ENCODE measurements at places on chromosomes 3 and 15.

DNA sequence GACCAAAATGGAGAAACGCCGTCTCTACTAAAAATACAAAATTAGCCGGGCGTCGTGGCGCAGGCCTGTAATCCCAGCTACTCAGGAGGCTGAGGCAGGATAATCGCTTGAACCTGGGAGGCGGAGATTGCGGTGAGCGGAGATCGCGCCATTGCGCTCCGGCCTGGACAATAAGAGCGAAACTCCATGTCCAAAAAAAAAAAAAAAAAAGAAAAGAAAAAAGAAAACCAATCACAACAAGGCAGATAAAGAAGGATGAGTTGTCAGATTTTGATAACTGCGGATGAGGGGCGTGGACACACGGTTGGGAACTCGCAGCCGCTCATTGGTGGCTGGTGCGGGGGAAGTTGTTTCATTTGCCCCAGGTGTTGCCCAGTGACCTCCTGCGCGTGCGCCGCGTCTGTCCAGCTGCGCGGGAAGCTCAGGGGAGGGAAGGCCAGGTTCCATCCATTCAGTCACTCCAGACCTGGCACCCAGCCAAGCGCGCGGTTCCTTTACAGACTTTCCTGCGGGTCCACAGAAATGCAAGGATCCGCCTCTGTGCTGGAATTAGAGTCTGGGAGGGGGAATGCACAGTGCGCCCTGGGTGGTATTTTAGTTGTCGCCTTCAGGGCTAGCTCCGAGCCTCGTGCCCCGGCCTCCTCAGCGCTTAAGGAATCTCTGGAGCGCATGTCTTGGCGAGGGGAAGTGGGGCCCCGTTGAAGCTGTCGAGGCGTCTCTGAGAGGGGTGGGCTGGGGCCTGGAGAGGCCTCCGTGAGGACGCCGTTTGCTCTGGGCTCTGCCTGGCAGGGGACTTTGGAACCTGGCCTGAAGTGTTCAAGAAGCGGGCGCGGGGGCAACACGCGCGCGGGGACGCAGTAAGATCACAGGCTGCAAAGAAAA lies 708 bp upstream of the GCHFR start:
- peak; percentile 45 for DNase-seq

GRCh38 chr15:45903283-45903682 lies 268.5 kb downstream of the SQOR start:
- DNase-seq = no peak

DNA sequence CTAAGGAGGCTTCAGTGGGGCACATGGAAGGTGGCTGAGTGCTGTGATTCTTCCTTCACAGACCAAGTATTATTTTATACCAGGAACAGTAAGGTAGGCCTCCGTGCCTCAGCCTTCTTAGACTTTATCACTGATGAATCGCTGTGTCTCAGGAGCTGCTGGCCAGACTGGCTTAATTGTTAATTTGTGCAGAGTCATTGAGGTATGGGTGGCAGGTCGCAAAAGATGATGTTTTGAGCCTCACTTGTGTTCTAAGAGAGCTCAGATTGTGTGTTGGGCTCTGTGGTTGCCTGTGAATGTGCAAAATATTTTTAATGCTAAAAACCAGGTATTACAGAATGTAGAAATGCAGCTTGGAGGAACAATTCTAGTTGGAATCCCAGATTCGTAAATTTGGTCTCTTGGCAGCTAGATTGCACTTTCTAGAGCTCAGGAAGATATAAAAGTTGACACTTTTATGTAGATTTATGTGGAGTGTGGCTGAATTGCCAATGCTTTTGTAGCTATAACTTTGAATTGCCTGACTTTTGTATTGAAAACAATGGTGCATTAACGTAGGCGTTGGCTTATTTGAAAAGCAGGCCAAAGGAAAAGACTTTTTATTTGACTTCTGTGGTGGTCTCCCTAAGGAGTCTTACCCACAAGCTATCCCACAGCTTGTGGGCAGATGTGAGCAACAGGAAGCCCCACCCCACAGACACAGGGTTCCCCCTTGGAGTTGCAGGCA lies 53.4 kb downstream of the LARS2 start:
- DNase-seq = no peak

GRCh38 chr3:194637541-194638400 lies 4.6 kb upstream of the TMEM44 start:
- no peak for DNase-seq

DNA sequence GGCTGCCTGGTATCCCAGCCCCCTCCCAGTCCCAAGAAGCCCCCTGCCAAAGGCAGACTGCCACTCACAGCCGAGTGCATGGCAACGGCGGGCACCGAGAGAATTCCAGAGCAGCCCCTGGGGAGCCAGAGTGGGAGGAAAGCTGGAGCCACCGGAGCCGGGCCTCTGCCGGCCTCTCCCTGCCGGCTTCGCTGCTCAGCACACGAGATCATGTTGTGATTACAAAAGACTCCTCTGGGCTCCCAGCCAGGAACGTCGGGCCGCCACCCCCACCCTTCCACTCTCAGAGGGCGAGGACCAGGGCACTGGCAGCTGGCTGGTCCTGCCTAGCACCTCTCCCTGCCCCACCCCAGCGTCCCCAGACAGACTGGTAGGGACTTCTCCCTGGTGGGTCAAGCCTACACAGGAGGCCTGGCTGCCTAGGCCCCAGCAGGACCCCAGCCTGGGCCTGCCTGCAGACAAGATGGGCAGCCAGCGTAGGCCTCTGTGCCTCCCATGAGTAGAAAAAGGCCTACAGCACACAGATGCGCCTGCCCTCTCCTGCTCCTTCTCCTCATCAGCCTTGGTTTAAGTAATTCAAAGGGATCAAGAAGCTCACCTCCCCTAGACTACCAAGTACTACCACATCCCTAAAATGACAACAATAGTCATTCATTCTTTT lies at the start of gene CCDC9B:
Gene CCDC9B, minus strand, starts transcription at position 200 of the 661 bp plus-strand sequence. Its CDS starts 120 bp downstream, at position 80.
- DNase-seq = no peak

DNA sequence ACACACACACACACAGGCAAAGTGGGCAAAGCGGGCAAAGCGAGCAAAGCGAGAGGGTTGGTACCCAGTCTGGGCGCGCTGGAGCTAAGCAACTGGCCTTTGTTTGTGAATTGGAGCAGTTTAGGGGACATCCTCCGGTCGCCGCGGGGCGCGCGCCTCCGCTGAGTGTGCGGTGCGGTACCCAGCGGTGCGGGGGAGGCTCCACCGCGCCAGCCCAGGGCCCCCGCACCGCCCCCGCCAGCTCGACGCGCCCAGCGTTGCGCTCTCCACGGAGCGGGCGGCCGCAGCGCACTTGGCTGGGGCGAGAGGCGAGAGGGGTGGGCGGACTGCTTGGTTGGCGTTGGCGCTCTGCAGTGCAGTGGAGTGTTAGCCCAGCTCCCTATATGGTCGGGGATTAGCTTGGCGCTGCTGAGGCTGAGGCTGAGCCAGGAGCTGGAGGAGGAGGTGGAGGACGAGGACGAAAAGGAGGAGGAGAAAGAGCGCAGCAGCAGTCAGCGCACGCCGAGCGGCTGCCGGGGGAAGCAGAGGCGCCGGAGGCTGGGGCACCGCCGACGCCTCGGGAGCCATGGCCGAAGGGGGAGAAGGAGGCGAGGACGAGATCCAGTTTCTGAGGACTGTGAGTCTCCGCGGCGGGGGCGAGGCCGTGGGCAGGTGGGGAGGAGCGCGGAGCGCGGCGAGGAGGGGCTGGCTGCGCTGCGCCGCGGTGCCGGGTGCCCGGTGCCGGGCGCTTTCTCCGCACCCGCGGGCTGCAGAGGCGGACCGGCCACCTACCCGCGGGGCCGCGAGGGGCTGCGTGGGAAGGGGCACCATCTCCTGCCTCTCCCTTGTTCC lies at the start of gene RYR3:
Gene RYR3, plus strand, starts transcription at position 487 of the 831 bp plus-strand sequence. Its CDS starts 79 bp downstream, at position 566.
- no peak for DNase-seq

GRCh38 chr3:134249296-134249841 lies 1.3 kb downstream of the RYK start:
- DNase-seq = no peak

DNA sequence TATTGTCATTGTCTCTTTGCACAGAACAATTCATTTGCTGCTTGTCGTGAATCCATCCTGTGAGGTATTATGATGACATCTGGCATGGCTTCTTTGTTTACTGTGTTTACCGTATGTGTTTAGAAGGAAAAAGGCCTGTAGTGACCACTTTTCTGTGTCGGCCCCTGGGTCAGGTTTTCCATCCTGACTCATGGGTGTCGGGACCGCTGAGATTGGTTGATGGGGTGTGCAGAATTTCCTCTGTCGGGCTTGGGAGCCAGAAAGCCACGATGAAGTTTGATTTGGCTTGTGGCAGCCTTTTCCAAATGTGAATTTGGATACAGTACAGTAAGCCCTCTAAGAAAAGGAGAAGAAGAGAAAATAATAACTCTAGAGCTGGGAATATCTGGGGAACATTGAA lies 113.5 kb downstream of the FNDC3B start:
- no peak for DNase-seq

DNA sequence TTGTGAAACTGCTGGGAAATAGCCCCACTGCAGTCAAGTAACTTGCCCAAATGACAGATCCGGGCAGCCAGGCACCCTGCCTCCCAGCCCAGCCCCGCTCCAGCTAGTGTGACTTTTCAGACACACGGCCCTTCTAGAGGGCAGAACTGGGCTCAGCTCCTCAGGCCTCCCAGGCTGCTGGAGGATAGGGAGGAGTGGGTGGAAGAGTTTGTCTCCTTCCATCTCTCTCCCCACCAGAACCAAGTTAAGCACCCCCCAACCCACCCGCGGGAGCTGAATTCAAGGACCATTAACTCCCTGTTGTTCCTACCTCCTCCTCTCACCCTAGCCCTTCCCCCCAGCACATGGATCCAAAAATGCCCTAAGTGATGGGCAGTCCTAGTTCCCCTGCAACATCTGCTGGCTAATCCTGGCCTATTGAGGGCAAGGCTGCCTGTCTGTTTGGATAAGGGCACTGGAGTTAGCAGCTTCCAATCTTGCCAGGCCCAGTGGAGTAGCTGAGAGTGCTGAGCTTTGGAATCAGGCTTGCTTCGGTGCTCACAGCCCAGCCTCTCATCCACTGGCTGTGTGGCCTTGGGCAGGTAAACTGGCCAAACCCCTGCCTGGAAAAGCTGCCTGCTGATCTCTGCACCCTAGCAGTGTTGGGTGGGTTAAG lies 3.1 kb downstream of the CCDC33 start:
- DNase-seq = no peak

DNA sequence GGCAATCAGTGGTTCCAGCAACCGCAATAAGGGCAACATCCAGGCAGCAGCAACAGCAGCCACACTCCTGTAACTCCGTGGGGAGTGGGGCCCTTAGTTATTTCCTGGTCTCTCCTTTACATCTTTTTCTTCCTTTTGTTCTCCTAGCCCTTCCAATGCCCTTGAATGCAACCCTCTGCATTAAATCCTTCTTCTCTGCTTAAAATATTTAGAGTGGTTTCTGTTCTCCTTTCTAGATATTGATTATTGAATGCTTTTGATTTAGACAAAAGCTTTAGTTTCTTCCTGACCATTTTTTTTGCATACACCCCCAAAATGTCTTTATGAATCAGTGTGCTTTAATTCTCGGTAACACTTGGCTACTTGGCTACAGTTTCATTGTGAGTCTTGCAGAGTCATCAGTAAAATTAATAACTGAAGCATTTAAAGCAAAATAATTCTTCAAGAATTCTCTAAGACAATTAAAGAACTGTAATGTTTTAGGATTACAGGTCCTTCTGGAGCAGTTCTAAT lies 586.1 kb downstream of the MECOM start:
- DNase-seq = no peak

DNA sequence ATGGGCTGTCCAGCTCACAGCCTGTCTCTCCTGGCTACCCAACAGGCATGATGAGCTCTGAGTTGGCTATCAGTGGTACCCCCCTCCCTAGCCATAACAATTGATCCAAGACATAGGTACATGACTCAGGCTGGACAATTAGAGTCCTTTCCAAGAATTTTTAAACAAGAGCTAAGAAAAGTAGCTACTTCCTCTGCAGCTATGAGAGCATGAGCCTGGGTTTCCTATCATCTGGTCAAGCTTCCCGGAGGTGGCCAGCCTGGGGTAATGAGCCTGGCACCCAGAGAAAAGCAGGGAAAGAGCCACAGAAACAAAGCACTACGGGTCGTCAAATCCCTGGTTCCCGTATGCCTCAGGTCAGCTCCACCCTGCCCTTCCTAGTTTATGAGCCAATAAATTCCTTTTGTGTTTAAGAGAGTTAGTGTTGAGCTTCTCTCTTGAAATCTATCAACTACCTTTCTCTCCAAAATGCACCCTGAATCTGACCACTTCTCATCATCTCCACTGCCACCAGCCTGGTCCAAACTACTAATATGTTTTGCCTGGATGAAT lies 2.3 kb upstream of the SLC51B start:
- no peak for DNase-seq

Data from CD4-positive, alpha-beta T cell treated with Interleukin-4 for 1 hour (primary cell).